ENCODE measurements at places on chromosomes 16 and 17.
A peak's percentile ranks its signal among the peaks of the same experiment; 100 is the strongest.

DNA sequence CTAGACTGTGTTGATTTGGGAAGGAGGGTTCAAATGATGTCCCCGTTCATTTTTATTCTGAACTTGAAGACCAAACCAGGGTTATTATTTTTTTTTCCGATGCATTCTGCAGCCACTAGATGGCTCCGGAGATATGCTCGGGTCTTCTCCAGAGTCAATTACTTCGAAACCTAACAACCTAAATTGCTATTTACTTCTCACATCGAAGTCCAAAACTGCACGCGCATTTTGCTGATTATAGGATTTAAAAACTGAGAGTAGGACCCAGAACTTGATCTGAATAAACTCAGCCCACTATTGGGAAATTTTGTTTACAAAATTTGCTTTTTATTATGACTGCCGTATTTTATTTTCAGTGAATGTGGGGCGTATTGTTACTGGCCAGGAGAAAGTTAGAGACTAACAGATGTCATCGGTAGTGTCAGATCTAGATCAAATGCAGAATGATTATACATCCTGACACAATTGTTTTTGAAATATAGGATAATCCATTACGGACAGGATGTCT, 263.8 kb downstream of the HS3ST3A1 start:
- DNase-seq = peak; percentile 90

- DNase-seq = peak; percentile 81
Measured at GRCh38 chr17:65278050-65278819, 141.1 kb downstream of the RGS9 start.

- DNase-seq = no peak
Measured at GRCh38 chr16:74842413-74842812, 67.8 kb upstream of the FA2H start.

- DNase-seq = no peak
Measured at GRCh38 chr16:83530293-83530692, 277.5 kb upstream of the HSBP1 start.

GRCh38 chr16:51242296-51242994, 91.4 kb upstream of the SALL1 start:
- no peak for DNase-seq

- no peak for DNase-seq
Measured at GRCh38 chr16:20301840-20302239, 25.5 kb downstream of the GP2 start.

GRCh38 chr16:64351121-64351520, 770.7 kb downstream of the CDH11 start:
- no peak for DNase-seq

- DNase-seq = peak; percentile 87
Measured at GRCh38 chr16:77556201-77556873, 121.5 kb upstream of the ADAMTS18 start.

DNA sequence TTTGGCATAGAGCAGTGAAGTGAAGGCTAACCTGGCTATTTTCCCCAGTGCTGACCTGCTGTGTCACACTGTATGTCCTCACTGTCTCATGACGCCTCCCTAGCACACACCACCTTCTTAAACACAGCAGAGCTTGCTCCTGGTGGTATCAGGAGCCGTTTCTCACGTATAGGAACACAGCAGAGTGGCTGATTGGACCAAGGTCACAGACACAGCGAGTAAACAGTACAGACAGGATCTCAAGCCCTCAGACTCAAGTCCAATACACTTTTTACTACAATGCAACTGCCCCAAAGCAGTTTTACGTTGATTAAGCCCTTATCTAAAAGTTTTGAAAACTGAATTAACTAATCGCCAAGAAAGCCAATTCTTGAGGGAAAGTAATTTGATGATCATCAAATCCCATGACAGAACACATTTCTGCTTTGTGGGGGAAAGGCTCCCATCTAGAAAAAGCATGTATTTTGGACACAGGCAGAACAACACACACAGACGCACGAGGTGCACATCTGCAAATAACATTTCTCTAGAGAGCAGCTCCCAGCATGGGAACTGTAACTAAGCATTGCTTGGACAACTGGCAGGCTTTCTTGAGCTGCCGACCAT, 15.2 kb downstream of the ARHGAP17 start:
- no peak for DNase-seq

DNA sequence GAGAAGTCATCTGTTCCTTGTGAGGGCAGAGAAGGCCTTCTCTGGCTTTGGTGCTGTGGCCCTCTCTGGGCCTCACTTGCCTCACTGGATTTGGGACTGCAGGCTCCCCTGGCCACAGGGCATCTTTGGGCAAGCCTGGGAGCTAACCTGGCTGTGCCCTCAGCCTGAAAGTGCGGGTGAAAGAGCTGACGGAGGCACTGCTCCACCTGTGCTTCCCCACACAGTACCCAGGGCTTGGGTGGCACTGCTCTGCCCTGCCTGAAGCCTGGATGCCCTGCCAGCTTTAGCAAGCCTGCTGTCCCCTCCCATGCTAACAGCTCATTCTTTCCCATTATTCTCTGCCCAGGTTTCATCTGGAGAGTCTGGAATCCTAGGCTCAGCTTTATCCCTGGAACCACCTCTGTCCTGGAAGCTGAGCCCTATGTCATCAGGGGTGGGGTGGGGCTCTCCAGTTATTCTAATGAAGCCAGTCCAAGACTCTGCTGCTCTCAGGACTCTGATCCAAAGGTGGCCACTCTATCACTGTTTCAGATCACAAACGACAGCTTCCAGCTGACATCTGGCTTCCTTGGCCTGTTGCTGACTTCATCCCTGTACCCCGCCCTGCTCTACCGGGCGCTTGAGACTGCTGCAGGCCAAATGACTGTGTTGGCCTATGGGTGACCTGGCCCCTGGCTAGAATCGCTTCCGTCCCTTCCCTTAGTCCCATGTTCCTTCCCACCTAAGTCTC, 29.3 kb downstream of the HIC1 start:
- no peak for DNase-seq

DNA sequence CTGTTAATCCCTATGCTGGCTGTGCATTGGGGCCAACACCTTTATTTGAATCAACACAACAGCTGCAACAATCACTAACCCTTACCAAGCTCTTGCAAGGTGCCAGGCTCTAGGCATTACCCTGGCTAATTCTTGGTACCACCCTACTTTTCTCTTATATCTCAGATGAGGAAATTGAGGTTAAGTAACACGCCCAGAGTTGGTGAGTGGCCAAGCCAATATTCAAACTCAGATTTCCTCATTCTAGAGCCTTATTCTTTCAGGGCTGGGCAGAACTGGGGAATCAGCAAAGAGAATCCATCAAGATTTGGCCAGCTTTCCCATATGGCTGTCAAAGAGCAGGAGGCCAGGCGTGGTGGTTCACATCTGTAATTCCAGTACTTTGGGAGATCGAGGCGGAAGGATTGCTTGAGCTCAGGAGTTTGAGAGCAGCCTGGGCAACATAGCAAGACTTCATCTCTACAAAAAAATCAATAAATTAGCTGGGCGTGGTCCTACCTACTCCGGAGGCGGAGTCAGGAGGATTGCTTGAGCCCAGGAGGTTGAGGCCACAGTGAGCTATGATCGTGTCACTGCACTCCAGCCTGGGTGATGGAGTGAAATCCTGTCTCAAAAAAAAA, 23.7 kb downstream of the ARSG start:
- DNase-seq = no peak

DNA sequence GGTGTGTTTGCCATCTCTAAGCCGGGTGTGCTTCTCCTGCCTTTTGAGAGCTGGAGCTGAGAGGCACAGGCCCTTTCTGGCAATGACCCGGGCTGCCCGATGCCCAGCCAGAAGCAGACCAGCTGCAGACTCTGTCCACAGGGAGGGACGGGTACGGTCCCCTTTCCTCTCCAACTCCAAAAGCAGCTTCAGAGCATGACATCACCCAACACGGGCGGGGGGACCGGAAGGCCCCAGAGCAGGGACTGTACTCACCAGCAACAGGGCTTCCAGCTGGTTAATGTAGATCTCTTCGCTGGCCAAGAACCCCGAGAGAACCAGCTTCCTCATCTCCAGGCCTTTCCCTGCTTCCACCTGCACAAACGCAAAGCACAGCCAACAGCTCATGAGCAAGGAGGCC, 79.4 kb downstream of the ABR start:
- DNase-seq = no peak

DNA sequence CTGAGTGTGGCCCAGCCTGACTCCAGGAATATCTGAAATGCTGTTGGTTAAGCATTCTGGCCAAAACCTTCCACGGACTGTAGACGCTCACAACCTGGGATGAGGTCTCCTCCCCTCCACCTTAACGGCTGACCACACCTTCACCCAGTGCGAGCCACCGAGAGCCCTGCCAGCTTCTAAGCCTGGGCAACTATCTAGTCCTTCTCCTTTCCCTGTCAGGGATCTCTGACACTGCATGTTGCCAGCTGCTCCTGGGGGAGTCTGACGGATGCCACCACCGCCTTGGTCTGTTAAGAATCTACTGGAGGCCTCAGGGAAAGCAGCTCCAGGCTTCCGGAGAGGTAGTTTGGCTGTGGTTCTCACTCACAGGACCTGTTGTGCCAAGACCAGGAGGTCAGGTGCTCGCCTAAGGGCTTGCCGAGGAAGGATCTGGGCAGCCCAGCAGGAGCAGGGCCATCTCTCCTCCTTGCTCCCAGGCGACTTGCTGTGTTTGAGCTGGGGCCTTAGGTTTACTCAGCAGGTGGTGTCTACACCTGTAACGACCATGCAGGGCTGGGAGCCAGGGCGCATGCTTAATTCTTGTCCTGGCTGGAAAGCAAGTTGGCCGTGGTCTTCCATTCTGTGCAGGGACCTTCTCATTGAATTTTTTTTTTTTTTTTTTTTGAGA, 111.8 kb downstream of the NTN1 start:
- DNase-seq = no peak

Data from eye (tissue), 1 donor.